ENCODE measurements at places on chromosomes 6 and 20.
A peak's percentile ranks its signal among the peaks of the same experiment; 100 is the strongest.

GRCh38 chr20:9137001-9137400 lies 68.1 kb downstream of the PLCB4 start:
- DNase-seq, result no peak

DNA sequence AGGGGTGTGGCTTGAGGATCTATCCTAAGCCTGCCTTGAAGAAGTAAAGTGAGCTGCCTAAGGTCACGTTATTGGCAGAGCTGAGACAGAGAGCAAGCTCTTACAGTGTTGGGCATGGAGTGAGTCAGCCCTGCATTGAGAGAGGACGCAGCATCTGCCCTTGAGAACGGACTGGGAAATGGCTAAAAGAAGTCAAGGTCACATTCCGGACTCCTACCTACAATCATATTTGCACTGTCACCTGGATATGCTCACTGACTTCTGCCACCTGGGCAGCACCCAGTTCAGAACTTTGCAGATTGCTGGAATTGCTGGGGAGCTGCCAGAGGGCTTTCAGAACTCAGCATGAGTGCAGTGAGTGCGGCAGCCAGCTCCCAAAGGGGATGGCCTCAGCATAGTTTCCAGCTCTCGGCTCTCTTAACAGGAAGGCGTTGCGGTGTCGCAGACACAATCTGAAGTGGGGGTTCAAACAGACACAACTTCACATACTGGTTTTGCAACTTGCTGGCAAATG lies 199.3 kb upstream of the SGK1 start:
- no peak for DNase-seq

GRCh38 chr6:45966340-45966739 lies 49.3 kb downstream of the CLIC5 start:
- DNase-seq, result no peak

DNA sequence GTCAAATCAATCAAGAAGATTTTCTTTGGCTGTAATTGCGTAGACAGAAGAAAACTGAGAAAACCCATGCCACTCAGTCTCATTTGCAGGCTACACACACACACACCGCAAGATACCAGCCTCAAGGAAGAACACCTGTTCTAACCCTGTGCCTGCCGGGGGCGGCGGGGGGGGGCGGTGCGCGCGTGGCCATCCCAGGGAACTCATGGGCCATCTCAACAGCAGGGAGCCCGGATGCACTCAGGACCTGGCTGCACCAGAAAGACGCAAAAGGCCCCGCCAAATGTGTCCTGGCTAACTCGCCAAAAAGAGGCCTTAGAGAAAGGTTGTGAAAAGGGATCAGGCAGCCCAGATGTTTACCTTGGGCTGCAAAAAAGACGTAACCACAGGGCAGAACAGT lies 2.1 kb downstream of the B3GAT2 start:
- DNase-seq, result no peak

DNA sequence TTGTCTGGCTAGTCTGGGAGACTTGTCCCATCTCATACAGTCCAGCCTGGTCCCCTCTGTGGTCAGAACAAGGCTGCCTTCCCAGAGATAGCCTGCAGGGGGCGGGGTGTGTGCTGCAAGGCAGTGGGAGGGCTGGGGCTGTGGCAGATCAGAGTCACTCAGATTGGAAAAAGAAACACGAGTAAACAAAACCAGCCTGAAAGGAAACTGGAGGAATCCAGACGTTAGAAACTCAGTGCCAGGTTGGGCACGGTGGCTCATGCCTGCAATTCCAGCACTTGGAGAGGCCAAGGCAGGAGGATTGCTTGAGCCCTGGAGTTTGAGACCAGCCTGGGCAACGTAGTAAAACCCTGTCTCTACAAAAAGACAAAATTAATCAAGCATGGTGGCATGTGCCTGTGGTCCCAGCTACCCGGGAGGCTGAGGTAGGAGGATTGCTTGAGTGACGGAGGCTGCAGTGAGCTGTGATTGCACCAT lies 20.2 kb downstream of the LEMD2 start:
- DNase-seq, result peak; percentile 66

DNA sequence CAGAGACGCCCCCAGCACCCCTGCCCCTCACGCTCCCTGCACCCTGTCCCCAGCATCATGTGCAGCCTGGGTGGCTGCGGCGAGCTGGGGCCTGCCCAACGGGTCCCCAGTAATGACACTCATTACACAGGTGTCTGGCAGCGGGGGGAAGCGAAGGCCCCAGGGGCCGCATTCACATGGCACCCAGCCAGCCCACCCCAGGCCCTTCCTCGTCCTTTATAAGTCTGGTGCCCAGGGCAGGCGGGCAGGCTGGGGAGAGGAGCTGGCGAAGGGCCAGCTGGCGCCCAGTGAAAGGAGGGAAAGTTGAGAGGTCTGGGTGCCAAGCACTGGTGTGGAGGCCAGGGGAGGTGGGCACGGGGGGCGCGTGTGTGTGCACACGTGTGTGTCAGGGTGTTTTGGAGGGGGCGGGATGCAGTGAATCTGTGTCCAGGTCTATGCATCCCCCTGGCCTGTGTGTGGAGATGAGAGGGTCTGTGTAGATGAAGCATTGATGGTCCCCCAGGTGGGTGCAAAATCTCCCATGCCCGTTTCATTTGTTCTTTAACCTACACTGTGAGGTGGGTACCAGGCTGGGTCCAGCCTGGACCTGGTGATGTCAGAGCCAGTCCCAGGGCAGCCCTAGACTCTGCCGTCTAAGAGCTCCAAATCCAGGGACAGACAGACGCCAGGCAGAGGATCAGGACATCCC lies 105.3 kb downstream of the CEBPB start:
- no peak for DNase-seq

DNA sequence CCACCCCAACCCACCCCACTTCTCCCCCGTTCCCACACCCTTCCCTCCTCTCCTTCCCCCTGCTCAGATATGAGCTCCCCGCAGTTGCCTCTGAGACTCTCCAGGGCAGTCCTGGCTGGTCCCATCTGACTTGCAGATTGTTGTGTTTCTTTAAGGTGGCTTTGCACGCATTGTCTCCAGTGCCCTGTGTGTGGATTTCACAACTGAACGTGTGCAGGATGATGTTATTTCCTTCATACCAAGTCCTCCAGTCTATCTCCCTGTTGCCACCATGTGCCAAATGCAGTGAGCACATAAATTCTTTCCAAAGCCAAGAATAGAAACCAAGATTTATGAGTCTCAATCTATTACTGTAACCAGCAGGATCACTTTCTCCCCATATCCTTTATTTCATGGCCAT lies 79.1 kb downstream of the TMEM242 start:
- DNase-seq, result no peak

DNA sequence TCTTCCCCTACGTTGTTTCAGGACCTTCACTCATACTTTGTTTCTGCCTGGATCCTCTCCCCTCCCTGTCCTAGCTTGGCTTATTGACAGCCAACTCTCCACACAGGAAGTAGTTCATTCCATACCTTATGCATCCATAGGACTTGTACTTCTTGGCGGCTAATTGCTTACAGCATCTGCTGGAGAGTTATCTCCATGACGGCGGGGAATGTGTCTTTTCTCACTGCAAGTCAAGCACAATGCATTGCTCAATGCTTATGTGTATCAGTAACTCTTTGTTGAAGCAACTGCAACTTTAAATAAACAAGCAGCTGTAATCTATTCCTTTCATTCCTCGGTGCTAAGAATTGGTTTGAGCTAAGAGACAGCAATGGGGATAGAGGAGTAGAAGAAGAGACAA lies 551.3 kb upstream of the EPHA7 start:
- DNase-seq, result no peak

DNA sequence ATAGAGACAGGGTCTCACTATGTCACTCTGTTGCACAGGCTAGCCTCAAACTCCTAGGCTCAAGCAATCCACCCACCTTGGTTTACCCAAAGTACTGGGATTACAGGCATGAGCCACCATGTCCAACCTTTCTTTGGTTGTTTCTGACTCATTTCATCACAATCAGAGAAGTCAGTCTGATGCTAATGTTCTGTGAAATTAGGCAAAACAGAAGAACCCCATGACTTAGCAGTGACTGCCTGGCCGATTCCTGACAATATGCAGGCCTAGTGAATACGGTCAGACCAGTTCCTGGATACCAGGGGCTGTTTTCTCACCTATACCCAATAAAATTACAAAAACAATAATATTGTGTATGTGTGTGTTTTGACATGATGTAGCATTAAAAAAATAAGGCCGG lies 58.8 kb upstream of the BTN3A2 start:
- no peak for DNase-seq

DNA sequence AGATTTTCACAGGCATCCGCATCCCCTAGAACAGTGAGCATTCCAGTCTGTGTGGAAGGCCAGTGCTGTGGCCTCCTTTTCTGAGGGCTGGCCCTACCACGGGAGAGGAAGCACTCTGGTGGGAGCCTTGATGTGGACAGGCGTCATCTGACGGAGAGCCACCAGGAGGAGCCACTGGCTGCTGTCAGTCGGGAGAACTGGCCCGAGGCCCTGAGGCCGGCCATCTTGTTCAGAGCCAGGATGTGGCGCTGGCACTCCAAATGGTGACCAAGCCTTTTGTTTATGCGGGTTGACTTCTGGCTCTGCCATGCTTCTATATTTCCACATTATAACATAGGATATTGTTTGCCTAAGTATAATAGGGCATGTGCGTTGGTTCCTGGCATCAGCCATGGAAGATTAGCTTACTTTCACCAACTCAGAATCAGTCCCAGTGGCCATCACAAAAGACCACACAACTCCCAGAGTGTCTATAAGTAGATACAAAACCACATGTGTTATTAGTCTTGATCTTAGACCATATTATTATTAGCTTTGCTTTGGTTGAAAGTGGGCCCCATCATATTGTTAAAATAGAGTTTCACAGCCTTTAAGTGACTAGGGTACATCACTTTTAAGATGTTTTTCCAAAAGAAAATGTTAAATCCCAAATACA lies 273.9 kb upstream of the TAB2 start:
- DNase-seq, result no peak

DNA sequence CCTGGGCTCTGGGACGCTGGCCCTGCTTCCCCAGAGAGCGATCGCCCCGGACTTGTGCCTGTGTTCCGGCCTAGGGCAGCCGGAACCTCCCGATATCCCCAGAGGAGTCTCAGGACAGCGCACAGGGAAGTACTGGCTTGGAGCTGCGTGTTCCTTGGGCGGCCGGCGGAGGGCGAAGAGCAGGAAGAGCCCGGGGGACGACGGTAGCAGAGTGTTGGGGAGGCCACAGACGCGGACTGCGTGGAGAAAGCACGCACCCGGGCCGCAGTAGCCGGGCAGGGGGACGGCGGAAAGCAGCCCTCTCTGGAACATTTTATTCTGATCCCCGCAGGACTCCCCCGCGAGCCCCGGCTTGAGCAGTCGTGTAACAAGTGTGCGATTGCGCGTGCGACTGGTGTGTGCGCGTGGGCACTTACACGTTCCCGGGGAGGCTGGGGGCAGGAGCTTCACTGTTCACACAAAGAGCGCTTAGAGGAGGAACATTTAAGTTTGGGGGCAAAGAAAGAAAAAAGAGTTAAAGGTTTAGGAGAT lies 36.1 kb downstream of the NCR2 start:
- DNase-seq, result no peak

GRCh38 chr20:36720510-36720909 lies 25.4 kb downstream of the NDRG3 start:
- no peak for DNase-seq

DNA sequence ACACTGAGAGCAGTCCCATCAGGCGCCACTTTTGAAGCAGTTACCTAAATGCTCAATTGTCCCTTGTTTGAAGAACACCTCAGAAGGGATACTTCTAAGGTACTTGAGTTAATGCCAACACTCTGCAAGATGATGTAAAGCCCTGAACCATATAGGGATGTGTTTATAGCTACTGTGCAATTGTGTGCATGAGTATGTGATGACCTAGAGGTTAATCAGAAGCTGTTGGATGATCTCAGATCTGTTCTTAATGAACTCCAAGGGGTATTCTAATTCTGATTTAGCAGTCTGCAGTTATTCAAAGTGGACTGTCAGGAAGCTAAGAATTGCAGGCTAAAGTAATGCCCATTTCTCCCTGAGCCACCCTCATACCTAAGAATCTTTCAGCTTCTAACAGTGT lies 158.3 kb downstream of the TMEM242 start:
- no peak for DNase-seq

DNA sequence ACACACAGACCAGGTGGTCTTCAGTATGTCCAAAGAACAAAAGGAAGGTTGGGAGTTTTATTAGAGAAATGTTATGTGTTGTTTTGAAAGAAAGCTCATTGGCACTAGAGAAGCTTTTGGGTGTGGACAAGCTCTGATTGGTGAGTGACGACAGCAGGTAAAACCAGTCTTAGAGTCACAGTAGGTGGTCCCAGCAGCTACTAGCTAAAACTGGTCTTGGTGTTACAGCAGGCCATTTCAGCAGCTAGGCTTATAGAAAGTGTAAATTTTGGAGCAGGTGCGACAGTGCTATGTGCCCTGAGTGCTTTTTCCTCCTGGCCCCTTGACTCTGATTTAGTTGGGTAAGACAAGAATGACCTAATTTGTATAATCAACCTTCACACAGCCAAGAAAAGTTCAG lies 3.6 kb downstream of the CLDN20 start:
- no peak for DNase-seq

DNA sequence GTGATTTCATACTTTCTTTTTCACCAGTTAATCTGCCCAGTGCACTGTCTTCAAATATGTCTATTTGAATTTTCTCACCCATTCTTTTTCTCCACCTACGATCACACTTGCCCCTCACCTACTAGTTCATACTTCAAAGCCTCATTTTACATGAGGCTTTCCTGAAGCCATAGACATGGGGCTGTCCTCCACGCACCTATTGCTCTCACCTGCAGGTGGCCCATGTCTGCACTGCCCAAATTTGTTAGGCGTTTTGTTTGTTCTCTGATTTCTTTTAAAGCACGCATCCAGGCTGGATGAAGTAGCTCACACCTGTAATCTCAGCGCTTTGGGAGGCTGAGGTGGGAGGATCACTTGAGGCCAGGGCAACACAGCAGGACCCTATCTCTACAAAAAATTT lies 106.8 kb upstream of the RIPOR2 start:
- DNase-seq, result peak; percentile 67

GRCh38 chr20:10469599-10469998 lies 34.5 kb downstream of the SLX4IP start:
- peak; percentile 50 for DNase-seq

DNA sequence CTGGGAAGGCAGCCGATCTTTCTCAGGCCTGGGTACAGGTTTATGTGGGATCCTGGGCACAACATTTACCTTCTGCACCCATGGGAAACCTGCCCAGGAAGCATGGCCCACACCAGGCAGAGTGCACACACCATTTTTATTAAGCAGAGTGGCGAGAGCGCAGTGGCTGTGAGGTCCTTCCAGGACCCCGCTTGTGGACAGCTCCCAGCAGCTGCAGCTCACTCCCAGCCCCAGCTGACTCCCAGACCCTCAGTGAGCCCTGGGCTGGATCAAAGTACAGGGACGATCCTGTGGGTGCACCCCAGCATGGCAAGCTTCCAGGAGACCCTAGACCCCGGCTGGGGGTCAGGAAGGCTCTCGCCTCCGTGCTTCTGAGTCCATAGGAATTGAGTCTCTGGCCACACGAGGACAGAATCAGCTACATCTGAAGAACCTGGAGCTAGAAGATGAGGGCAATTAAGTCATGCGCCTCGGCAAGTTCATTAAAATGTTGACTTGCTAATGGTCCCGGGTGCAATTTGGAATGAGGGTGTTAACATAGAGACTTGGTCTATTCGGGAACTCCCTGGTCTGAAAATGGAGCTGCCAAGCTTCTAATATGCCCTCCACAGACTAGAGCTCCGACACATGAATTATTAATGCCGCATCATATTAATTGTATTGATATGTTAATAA lies 65.4 kb upstream of the SLCO4A1 start:
- DNase-seq, result no peak

All from CD4-positive, alpha-beta T cell treated with Interleukin-4 for 1 hour (primary cell).